ENCODE measurements at places on chromosomes 1 and 21. TPM values are rescaled to one million over a fixed set of nuclear protein-coding genes. Genes with fewer than 3 reads are reported as not detected.

PADI3 gene
- not detected for total RNA-seq

C8B gene
- not detected for total RNA-seq

PODN gene
- total RNA-seq = not detected

TRPM2 gene
- 50.0 TPM for total RNA-seq

ATP6V1G3 gene
- total RNA-seq = not detected

CNKSR1 gene
- total RNA-seq = 32.1 TPM

TNFSF4 gene
- total RNA-seq = 0.18 TPM

DRAXIN gene
- total RNA-seq = not detected

Measured in PC-3 (cell line).